ENCODE measurements at places on chromosomes 3 and 15. TPM values are rescaled to one million over a fixed set of nuclear protein-coding genes. Genes with fewer than 3 reads are reported as not detected.

HES1 gene
- 127 TPM for total RNA-seq

SKIL gene
- total RNA-seq, result 59.8 TPM

DGKG gene
- total RNA-seq, result 4.4 TPM

SCG3 gene
- not detected for total RNA-seq

FETUB gene
- total RNA-seq, result not detected

TRAT1 gene
- total RNA-seq, result not detected

RBP2 gene
- not detected for total RNA-seq

CCR8 gene
- total RNA-seq, result not detected

GCNT3 gene
- total RNA-seq, result 5.5 TPM

NRROS gene
- total RNA-seq, result 16.4 TPM

CFAP91 gene
- 0.70 TPM for total RNA-seq

SV2B gene
- total RNA-seq, result 28.6 TPM

RASGRF1 gene
- total RNA-seq, result under 0.01 TPM

All from glomerular endothelial cell (primary cell).